Islet precursor cell (in vitro differentiated cells): ENCODE measurements at places on chromosomes 2 and 18.

- DNase-seq = no peak
These were observed 1641.9 kb upstream of the PIK3C3 start for GRCh38 chr18:40313030-40313642.

DNA sequence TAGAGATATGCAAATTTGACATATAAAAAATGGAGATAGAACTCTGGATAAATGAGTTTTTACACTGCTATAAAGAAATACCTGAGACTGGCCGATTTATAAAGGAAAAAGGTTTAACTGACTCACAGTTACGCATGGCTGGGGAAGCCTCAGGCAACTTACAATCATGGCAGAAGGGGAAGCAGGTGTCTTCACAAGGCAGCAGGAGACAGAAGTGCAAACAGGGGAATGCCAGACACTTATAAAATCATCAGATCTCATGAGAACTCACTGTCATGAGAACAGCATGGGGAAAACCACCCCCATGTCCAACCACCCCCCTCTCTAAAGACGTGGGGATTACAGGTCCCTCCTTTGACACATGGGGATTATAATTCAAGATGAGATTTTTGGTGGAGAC lies 1540.2 kb upstream of the SLC39A10 start:
- no peak for DNase-seq

DNA sequence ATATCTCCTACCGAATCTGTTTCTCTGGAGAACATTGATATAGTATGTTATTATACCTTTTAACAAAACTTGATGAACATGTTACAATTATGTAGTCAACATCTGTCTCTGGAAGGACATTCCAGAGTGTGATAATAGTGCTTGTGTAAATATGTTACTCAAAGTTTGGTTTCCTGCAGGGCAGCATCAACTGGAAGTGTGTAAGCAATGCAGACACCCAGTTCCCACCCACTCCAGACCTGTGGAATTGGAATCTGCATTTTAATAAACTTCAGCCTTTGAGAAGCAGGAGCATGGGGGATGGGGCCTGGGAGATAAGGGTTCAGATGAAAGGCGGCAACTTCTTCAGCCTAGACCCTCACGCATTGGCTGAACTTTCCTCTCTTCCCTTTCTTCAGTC lies 398.9 kb downstream of the RND3 start:
- DNase-seq = no peak

GRCh38 chr18:40412410-40412809 lies 1542.6 kb upstream of the PIK3C3 start:
- no peak for DNase-seq

GRCh38 chr2:144357623-144358373 lies 162.1 kb downstream of the ZEB2 start:
- DNase-seq = peak; percentile 89

DNA sequence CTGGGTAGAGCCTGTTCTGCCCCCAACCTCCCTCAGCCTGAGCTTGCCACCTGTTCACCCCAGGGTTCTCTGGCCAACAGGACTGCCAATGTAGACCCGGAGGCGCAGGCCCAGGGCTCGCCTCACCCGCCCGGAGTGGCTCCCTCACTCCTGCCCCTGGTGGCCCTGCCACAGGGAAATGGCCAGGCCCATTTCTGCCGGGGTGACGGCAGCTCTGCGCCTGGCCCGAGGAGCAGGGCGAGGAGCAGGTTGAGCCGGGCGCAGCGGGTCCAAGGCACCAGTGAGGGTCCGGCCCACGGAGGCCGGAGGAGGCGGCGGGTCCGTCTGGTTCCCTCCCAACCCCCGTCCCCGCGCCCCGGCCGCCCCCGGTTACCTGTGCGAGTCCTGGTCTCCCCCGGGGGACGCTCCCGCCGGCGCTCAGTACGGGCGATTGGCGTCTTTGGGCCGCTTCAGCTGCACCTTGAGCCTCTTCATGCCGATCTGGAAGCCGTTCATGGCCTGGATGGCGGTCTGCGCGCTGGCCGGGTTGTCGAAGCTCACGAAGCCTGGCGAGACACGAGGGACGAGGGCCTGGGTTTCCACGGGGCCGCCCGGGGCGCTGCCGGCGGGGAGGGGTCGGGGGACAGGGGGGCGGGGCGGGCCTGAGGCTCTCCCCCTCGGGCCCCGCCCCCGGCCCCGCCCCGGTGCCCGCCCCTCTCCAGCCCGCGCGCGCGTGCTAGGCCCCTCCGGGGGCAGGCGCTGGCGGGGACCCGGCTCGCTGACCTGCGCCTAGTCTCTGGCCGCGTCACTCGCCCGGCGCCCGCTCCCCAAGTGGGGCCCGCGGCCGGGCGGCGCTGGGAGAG lies 312.0 kb downstream of the CELF4 start:
- peak; percentile 75 for DNase-seq

GRCh38 chr18:4352746-4353551 lies 102.2 kb downstream of the DLGAP1 start:
- peak; percentile 69 for DNase-seq

- no peak for DNase-seq
These were observed 36.6 kb upstream of the VIT start for GRCh38 chr2:36659872-36660312.

DNA sequence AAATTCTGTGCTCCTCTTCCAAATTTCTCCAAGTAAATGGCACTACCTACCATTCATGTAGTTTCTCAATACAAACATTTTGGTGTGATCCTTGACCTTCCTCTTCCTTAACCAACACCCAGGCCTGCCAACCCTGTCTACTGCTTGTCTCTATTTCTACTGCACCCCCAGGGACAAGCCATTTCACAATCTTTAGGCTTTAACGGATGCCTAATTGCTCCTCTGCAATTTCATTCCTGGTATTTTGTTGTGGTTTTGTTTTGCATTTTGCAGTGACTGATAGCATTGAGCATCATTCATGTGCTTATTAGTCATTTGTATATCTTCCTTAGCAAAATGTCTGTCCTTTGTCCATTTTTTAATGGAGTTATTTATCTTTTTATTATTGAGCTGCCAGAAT lies 10.0 kb downstream of the FAP start:
- no peak for DNase-seq

DNA sequence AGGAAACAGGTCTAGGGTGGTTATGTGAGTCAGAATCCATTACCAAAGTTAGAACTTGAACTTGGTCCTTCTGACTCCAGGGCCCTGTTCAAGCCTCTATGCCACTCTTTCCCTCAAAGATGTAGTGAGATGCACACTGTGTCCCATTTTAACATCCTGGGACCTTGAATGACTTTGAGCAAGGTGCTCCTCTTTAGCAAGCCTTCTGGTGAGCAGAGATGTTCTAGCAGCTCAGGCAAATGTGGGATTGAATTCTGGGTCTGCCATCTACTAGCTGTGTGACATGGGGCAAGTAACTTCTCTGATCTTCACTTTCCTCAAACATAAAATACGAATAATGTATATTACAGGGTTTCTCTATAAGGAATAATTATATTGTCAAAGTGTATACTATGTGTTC lies 294.0 kb upstream of the CXCR4 start:
- DNase-seq = no peak

GRCh38 chr2:230016844-230017243 lies 51.9 kb downstream of the SLC16A14 start:
- no peak for DNase-seq

DNA sequence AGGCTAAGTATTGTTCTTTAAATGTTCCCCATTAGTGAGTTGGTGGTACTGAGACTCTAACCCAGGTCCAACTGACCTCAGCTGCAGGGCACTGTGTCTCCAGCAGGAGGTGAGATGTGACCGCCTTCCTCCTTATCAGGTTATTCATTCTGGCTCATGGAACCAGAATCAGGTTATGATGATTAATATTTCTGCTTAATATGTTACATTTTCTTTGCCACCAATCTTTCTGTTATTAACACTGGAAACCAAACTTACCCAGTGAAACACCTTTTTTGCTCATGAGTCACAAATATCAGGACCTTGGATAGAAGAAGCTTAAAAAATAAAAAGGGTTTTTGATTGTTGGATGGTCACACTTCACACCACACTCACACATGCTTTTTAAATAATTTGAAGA lies 85.4 kb downstream of the DPP4 start:
- DNase-seq = no peak

GRCh38 chr18:43650426-43650825 lies 373.1 kb upstream of the SYT4 start:
- no peak for DNase-seq

DNA sequence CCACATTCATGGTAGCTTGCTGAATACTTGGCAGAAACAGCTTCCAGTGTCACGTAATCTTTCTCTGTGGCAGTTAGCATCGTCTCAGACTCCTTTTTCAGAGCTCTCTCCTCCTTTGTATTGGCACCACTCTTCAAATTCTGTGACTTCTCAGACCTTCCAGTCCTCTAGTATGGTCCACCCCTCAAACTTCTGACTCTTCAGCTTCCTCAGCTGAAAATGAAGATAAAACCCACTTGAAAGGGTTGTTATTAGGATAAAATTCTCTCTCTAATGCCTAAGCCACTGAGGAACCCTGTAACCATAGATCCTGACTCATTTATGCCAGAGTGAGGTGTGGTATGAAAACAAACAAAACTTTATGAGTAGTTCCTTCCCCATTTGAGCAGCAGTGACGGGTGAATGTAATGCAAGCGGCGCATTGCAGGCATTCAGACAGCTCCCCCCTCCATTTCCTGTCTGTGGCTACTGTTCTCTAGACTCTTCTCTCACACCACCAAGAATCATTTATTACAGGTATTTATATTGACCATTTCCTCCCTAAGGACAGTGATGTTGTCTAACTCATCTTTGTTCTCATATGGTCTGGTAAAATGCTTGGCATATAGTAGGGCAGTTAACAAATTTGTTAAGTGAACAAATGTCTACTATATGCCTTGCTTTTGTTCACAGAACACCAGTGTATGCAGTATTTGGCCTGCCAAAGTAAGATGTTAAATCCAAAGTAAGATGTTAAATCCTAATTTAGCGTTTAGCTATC lies 35.3 kb downstream of the GALNT1 start:
- DNase-seq = peak; percentile 85

DNA sequence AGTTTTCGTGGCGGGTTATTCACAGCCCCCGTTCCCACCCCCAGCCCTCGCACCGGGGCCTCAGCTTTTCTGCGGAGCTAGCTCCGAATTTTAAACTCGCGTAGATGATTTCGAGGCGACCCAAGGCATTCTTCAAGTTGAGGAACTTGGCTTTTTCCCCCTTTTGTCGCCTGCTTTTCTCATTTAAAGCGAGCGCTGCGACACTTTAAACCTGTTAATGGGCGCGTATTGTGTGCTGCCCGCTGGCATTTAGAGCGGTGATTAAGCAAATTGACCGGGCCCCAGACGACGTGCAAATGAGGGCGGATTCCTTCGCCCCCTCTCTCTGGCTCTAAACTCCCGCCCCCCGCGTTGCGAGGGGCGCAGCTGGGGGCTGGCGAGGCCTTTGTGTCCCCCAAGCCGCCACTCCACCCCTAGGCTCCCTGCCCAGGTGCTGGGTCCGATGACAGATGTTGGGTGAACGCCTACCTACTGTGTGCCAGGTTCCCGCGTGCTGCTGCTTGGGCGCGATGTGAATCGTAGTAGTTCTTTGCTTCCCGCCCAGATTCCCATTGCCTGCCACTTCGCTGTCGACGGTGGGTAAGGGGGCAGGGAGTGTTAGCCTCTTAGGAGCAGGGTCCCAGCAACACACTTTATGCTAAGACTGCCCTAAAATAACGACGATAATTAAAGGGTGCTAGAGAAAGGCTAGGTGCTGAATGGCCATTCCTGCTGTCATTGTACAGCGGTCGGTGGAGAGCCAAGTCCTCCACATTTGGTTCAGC lies 1.9 kb downstream of the TCF7L1 start:
- DNase-seq = no peak

GRCh38 chr2:43142921-43143438 lies 83.4 kb downstream of the ZFP36L2 start:
- DNase-seq = no peak

DNA sequence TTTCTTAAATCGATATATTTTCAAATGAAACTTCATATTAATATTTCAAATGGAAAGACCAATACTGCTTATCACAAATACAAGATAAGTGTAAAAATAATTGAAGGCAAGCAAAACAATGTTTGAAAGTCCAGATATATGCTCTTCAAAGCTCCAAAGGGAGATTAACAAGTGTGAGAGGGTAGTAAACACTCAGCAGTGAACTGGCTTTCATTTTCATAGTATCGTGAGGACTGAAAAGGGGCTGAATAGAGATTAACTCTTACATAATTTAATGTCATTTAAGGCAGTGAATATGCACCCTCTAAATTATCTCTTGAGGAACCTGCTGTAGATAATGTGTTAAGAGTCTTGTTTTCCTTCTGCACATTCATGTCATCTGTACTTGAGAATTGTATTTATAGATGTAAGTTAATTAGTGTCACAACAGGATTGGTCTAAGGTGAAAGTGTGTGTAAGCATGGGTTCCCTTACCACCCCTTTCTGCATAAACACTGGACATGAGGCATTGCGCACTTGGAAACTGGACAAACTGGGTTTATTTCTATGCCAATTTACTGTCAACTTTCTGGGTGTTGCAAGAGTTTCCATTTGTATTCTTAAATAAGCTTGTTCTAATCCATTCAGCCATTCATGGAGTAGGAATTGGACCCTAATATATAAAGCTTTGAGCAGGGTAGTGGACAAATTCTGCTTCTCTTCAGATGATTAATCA lies 76.7 kb upstream of the SESTD1 start:
- no peak for DNase-seq

DNA sequence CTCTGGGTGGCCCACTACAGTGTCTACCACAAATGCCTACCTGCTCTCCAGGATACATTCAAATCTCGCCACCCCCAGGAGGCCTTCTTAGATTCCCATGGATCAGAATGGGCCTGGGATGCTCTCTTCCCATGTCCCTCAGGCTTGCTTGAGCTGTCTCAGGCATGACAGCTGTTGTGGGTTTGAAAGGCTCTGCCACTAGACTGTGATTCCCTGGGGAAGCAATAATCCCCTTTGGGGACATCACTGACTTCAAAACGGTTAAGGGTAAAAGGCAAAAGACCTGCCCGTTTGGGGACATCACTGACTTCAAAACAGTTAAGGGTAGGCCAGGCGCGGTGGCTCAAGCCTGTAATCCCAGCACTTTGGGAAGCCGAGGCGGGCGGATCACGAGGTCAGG lies 35.8 kb upstream of the ZNF516 start:
- DNase-seq = no peak

DNA sequence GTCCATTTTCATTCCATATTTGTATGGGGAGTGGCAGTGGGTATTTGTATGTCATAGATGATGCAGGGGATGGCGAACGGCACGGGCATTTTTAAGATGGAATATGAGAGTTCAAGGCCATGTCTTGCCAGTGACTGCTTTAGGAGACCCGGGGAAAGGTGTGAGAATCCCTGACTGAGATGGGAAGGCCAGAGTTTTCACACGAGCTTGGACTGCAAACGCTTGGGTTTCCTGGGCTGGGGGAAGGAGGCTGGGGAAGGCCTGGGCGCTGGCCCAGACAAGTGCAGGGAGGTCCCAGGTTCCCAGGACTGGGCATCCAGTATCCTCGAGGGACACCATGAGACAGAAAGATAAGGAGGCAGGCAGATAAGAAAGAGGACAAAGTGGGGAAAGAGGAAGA lies 35.2 kb downstream of the CNGA3 start:
- DNase-seq = peak; percentile 41

DNA sequence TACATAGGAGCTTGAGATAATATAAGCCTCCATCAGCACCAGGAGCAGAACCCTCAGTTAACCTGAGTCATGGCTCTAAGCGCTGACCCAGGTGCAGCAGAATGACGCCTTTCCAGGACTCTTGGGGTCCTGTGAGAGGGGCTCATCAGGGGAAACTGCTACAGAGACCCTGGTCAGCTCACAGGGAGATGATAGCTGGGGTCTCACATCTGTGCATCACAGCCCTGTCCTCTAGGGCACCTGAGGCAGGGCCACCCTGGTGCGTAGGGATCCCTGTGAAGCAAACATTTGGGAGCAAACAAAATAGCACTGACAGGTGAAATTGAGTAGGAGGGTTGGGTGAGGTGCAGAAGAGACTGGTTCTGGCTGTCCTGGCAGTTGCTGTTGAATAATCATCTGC lies 219.2 kb downstream of the SH3RF3 start:
- no peak for DNase-seq
